ENCODE measurements at places on chromosomes 3 and 15.
A peak's percentile ranks its signal among the peaks of the same experiment; 100 is the strongest.

- no peak for DNase-seq
These were observed 18.9 kb upstream of the GREM1 start for GRCh38 chr15:32698773-32699390.

GRCh38 chr3:156843071-156843808 is 17.1 kb downstream of the LEKR1 start:
- DNase-seq = no peak

DNA sequence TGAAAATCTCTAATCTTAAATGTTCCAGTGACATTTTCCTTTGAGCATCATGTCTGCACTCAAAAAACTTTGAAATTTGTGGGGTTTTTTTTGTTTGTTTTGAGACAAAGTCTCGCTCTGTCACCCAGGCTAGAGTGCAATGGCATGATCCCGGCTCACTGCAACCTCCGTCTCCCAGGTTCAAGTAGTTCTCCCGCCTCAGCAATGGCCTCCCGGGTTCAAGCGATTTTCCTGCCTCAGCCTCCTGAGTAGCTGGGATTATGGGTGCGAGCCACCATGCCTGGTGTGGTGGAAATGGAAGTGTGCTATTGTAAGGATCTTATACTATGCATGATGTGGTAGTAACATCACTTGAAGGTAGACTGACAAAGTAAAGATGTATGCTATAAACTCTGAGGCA is 42.5 kb downstream of the TKT start:
- DNase-seq = no peak

- DNase-seq = no peak
These were observed 107.9 kb downstream of the DNAH12 start for GRCh38 chr3:57436195-57436761.

- no peak for DNase-seq
These were observed 17.5 kb downstream of the C2CD4B start for GRCh38 chr15:62147551-62147950.

DNA sequence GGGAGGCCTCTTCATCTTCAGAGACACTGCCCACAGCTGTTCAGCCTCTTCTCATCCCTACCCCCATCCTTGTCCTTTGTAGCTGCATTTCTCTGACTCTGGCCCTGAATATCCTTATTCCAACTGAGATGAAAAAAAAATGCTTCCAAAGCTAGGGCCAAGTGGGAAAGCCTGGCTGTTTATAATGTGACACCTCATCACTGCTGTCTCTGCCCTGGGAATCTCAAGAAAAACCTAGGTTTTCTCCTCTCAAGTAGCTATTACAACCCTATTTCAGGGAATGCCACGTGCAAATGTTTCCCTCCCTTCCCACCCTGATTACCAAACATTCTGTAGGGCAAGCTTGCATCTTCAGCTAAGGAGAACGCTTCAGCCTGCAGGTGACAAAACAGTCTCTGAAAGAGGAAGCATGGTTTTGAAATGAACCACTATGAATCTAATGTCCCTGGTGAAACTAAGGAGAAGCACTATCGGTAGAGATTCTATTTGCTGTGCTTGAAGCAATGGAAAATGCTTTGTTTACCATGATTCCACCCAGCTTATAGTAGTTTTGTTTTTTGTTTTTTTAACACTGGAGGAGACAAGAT is 65.4 kb downstream of the USF3 start:
- no peak for DNase-seq

- DNase-seq = no peak
These were observed 52.5 kb upstream of the UBE2Q2 start for GRCh38 chr15:75790631-75791336.

DNA sequence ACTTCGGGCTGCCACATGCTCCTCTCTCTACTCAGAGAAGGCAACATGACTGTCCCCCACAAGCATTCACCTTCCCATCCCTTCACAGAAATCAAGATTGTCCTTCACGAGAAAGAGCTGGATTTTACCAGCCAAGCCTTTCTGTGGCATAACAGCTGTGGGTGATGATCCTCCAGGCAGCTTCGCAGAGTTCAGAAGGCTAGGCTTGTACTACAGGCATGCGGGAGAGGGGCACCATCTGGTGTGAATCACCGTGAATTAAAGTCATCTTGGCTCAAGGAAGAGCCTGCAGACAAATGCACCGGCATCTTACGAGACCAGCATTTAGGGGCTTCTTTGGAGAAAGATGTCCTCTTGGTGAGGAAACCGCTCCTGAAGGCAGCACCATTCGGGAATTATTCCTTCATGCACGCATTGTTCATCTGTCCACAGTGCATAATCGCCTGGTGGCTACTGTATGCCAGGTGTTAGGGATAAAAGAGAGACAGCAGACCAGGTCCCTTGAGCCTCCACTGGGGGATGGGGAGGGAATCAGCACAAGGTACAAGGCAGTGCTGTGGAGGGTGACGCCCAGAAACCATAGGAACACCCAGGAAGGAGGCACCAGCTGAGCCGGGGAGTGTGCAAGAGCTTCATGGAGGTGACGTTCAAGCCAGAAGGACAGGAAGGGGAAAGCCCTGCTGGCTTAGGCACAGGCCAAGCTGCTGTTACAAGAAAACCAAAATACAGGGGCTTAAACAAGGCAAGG is 108.6 kb downstream of the TMEM266 start:
- DNase-seq = no peak

- DNase-seq = no peak
These were observed 125.6 kb downstream of the FRMD5 start for GRCh38 chr15:44069489-44069888.

- DNase-seq = no peak
These were observed 622.0 kb downstream of the PYDC2 start for GRCh38 chr3:192082730-192083660.

GRCh38 chr3:14170531-14171159 is 7.8 kb downstream of the XPC start:
- DNase-seq = no peak

DNA sequence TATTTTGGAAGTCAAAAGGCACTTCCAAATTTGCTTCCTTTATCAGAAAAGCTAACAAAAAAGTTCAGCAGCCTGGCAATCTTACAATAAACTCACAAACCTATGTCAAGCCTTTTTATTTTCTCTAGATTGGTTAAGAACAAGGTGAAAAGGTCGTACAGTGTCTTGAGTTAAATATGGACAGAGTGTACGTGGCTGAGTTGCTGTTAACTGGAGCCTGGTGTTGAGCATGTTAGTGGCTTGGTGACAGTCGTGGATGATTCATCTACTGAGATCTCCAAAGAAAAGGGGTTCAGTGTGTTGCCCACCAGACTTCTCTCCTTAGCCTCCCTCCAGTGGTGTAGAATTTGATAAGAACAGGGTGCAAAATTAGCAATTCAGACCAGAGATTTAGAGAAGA is 89.7 kb downstream of the SSR3 start:
- DNase-seq = no peak

- no peak for DNase-seq
These were observed 80.4 kb downstream of the RARB start for GRCh38 chr3:25508433-25508832.

- no peak for DNase-seq
These were observed 26.5 kb upstream of the UTS2B start for GRCh38 chr3:191356631-191357439.

DNA sequence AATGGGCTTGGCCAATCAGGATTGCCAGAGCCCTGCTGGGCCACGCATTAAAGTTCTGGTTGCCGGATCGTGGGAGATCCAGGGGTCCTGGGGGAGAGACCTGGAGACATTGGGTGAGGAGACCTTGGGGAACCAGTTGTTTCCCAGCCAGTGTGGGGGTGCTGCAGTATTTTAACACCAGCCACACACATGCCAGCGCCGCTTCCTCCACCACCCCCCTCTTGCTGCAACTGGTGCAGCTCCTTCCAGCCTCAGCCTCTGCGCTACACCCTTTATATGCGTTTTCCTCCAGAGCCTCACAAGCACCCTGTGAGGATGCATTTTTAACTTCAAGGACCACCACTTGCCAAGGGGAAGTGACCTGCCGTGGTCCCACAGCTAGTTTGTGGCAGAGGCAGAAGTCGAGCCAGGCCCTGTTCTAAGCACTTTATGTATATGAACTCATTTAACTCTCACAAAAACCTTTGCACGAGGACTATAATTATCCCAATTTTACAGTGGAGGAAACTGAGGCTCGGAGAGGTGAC is 29.4 kb upstream of the GRIP2 start:
- no peak for DNase-seq

DNA sequence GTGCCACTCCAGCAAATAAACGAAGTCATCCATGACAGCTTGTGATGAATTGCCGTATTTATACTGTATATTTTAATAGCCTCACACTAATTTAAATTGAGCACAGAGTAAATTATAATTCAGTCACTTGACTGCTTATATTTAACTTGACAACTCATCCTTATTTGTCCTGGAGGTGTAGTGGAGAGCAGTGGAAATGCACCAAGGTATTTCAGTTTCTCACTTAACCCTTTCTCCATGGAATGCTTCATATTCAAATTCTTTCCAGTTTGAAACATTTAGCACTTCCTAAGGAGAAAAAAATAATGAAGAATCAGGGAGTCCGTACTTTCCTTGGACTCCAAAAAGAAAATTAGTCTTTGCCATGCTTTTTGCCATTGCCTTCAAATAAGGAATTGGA is 99.0 kb downstream of the MAP2K5 start:
- DNase-seq = no peak

DNA sequence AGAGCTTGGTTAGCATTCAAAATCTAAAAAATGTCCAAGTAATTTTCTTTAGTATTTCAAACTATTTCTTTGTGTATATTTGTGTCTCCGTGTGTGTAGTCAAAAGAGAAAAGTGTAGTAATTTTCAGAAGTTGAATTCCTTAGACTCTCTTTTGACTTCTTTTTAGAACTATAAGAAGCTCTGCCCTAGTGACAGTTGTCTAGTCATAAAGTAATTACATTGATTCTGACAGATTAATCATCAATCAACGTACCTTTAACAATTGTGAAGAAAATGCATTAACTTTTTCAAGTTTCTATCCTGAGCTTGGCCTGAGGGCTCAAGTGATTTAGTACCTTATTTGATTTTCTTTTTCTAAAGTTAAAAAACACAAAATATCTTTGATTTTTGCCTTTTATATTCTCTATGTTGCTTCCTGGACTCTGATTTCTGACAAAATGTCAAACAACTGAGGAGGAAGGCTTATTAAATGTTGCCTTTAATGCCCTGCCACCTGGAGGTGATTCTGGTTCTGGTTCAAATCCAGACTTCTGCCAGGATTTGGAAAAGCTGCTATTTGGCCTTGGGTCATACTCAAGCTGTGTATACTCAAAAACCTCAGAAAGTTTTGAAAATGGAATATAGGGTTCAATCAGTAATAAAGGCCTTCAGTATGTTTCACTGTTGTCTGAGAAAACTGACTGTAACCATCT is 653.6 kb downstream of the NSUN3 start:
- no peak for DNase-seq

GRCh38 chr15:81728726-81729125 is 317.1 kb downstream of the MEX3B start:
- no peak for DNase-seq

GRCh38 chr3:124916837-124917409 is 17.6 kb downstream of the MUC13 start:
- no peak for DNase-seq

DNA sequence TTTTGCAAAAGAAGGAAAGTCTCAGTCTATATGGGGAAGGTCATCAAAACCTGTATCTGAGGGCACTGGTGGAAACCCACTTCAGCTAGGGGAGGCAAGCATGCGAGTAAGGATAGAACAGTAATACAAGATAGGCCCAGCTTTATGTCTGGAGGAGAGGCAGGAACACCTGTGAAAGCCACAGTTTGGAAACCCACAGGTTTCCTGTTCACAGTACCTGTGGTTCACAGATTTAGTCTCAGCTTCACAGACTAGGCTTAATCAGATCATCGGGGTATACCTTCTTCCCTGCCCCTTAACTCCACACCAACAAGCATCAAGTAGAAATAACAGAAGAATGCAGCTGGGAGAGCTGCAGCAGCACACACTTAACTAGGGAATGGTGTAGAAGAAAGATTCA is 36.2 kb downstream of the C2CD4B start:
- no peak for DNase-seq

DNA sequence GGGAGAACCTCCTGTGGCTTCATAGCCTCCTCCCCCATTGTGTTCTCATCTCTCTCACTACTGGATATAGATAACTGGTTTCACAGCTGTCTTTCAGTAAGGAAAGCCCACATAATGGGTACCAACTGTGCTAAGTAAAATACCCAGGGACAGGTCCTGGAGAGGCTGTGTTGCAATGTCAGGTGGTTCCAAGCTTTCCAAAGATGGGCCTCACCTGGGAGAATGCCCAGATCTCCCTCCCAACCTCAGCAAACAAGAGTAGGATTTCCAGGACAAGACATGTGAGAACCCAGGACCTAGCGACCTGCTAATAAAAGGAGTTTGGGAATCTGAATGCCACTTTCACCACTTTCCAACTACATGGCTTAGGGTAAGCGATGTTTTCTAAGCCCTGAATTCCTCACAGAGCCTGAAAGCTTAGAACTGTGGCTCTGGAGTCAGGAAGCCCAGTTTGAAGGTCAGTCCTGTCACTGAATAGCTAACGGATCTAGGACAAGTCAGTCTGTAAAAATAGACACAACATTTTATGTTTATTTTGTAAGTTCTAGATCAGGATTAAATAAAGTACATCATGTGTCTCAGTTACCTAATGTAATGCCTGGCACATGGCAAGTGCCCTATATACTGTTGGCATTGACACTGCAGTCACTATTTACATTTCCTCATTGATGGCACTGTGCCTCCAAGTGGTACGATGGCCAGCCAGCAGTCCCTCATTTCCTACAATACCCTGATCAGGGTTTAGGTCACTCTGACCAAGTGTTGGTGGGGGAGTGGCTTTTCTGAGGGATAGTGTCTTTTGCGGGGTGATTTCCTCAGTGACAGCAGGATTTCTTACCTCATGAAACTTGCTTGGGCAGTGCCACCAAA is 11.9 kb downstream of the CERS3 start:
- DNase-seq = no peak

- no peak for DNase-seq
These were observed 3.6 kb upstream of the RASL12 start for GRCh38 chr15:65071381-65071811.

- no peak for DNase-seq
These were observed 63.5 kb downstream of the HACD2 start for GRCh38 chr3:123521179-123521969.

DNA sequence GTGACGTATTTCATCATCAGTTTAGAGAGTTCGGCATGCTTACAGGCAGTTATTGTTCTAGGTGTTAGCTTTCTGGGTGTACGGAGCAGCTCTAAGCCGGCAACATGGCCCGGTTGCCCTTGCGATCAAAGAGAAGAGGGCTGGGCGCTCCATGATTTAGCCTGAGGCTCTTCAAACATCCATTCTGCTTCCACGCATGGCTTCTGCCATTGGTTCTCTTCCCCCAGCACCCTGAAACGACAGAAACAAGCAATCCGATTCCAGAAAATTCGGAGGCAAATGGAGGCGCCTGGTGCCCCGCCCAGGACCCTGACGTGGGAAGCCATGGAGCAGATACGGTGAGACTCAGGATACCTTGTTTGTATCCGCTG is 574 bp downstream of the NGRN start:
- DNase-seq = peak; percentile 8

- DNase-seq = no peak
These were observed 5.9 kb upstream of the TBC1D21 start for GRCh38 chr15:73867426-73867825.

DNA sequence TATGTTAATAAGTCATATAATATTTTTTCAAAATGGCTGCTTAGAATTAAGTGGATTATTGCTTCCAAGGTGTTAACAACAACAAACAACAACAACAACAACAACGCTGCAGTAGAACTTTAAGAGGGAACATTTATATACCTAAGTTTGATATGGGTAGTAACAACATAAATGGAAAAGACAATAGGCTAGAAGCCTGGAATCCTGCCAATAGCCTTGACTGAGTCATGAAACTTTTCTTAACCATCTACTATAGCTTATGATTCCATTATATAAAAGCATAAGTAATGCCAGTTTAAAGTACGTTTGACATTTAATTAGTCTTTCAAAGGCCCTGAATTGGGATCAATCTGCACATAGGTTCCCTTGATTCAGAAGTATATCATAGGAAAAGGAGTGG is 31.2 kb downstream of the SATB1 start:
- DNase-seq = no peak

Data from stimulated activated CD8-positive, alpha-beta memory T cell treated with anti-CD3 and anti-CD28 coated beads, Interleukin-4, amount 100 ng/mL, for 1 hour (primary cell).